ENCODE measurements at places on chromosomes 4 and X.

DNA sequence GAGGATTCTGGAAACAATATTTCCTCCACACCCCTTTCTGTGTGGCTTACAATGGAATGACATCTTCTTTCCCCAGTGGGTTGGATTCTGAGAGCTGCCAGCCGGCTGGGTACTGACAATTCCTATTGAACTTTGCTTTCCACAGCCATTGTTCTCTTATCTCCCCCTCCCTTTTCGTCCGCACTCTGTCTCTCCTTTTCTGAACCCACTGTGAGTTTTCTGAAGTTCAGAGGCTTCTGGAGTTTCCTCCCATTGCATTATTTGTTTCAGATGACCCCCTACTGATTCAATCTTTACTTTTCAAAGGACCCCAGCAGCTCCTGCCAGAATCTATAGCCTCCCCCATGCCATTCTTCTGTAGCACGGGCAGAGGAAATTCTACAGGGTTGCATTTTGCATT, 10.4 kb downstream of the SMPX start:
- DNase-seq: no peak

DNA sequence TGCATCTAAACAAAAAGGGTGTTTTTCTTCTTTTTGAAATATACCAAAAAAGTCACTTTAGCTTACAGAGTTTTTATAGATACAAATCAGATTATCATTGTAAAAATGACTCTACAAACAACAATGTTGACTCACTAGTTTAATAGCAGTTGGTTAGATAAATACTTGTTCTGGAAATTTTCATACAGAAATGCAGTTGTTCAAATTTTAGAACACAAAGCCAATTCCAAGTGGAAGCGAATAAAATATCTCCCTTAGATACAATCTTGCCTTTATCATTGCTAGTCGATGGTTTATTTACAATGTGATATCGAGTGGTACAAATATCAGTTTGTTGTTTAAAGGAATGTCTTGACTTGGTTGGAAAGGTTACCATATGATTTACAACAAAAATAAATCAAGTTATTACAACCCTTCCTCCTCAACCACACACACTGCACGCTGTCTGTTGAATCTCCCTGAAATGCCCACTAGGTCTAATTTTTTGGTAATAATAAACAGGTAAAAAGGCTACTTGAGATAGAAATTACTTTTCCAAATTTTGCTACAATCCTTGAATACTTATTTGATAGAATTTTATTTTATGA, 114.8 kb downstream of the CDS1 start:
- DNase-seq: no peak

DNA sequence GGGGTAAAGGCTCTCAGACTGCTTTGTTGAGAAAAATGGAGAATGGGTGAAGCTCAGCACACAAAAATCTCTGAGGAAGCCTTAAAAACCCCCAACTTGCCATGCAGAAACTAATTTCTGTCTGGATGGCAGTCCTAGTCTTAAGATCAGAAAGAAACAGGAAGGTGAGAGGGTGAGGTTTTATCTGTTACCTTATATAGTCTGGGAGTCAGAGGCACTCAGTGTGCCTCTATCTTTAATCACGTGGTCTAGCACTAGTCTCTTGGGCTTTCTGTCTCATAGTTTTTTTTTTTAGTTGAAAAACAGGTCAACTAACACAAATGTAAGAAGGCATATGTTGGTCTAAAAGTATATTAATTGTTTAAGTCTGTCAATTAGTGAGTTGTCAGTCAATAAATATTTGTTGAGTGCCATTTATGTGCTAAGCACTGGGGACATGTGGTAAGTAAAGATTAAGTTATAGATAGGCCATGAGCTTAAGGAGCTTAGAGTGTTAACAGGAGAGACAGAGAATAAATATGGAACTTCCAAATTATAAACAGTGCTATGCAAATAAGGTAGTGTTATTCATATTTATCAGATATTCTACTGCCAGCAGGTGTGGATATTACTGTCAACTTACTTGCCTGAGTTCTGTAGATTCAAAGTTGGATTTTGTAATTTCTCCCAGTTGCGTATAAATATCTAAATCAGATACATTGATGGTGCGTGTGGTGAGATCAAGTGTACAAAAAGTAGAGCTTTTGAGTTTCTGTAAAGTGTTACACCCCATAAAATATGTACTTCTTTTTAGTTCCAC, 7.0 kb downstream of the CYBB start:
- no peak for DNase-seq

DNA sequence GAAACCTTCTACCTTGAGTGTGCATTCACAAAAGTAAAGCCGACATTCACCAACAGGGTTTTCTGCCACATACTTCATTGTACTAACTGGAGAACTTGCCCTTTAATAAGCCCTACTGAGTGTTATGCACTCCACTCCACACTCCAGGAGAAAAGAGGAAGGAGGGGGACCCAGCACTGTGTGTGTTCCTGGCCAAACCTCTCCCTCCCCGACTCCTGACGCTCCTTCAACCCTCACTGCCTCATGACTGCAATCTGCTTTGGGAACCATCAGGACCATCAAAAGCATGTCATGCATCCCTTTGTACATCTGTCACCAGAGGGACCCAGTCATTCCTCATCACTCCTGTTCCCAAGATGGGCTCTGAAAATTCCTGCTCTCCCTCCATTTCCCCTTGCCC, 143.7 kb downstream of the RASL11B start:
- DNase-seq: no peak

- DNase-seq: no peak
These were observed 121.7 kb upstream of the CXXC4 start for GRCh38 chr4:104616401-104616820.

DNA sequence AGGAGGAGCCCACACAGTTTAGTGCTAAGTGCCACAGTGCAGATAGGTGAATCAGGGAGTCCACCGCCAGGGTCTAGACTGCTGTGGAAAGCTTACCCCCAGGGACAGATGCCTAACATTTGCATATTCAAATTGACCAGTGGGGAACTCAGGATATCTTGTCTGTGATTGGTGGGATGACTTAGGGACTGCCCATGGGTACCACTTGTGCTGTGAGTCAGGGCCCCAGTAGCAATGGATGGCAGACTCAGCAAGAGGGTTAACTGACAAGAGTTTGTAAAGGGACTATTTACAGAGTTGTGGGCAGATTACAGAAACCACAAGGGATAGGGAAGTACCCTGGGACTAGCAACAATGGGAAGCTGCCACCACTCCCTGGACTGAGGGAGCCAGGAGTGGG, 282.1 kb downstream of the BCOR start:
- DNase-seq: no peak

DNA sequence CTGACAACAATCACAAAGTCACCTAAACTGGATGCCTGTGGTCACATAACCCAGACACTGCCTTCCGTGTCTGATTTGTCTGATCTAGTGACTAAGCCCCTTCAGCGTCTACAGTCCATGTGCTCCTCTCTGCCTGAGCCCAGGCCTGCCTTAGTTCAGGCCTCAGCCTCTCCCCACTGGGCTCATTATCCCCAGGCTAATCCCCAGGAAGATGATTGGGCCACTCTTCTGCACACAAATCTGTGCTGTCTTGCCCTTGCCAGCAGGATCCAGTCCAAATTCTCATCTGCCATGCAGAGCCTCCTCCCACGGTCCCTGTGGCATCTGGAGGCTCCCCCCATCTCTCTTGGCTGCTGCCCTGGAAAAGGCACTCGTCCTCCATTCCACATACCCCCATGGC, 96.5 kb downstream of the SLC2A9 start:
- DNase-seq: no peak

DNA sequence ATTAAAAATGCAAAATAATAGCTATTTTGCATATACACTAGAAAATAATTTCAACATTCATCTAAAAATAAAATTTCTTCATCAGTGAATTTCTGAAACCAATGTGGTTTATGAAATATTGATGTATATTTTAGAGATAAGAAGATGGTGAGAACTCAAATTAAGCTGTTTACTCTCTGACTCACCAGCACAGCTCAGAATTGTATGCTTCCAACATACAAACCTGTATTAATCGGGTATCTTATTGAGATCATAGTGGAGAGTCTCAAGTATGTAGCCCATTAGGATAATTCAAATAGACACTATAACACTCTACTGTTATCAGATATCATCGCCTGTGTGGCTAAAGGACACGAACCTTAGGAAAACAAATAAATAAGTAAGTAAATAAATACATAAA, 899.5 kb upstream of the INTU start:
- DNase-seq: no peak

DNA sequence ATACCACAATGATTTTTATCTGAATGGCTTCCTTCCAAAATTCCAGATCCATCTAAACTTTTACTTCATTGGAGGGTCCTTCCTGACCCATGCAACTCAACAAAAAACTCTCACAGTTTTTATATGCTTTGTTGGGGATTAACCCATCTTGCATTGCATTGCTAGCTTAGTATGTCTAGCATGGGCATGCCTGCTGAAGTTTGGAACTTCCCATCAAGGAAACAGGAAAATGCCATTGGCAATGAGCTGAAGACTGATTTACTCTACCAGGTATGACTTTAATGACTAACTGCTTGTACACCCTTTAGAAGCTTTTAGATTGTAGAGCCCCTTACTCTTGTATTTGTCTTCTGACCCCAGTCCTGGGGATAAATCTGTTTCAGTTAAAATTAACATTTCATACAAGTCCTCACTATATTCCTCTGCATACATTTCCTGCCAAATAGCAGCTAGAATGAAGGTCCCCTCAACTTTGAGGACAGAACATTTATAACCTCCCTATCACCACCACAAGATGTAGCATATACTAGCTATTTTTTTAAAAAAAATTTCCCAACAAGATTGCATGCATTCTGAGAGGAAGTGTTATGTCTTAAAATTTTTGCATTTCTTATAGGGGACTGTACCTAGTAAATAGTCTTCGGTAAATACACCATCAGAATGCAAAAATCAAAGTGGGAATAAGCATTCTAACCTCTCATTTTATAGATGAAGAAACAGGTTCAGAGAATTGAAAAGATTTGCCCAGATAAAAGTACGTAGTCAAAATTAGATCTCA, 52.5 kb upstream of the ATXN3L start:
- DNase-seq: no peak

- DNase-seq: no peak
These were observed 329.1 kb downstream of the GALNTL6 start for GRCh38 chr4:172142281-172142741.

DNA sequence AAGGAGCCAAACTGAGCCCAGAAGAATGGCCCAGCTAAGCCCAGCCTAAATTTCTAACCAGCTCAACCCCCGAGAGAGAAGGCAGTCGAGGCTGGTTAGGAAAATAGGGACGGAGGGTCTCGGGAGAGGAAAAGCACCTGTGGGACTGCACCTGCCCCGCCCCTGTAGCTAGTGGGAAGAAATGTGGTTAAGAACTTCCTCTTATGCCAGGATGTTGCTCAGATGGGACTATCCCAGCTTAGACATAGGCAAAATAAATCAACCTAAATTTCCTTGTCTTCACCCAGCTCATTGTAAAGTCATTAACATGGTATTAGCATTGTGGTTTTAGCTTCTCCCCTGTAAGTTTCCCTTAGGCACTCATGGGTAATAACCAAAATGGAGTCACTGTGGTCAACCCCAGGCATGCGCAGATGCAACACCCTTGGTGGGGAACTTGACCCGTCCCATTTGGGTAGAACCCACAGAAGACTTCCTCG, 86.8 kb downstream of the ZNF718 start:
- DNase-seq: no peak

DNA sequence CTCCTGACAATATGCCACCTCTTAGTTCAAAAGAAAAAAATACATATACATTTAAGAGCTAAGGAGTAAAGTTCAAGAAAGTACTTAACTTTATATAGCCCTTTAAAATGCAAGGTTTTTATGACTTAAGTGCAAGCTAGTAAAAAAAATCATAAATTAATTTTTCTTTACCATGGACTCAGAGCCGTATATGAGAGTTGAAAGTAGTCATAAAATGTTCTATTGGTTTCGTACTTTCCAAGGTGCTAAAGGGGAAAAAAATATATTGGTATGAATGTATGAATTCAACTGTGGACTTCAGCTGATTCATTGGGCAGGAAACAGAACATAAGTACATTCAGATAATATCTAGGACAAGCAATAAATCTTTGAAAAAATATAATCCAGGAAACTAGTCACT, 869.8 kb upstream of the AGA start:
- DNase-seq: no peak

DNA sequence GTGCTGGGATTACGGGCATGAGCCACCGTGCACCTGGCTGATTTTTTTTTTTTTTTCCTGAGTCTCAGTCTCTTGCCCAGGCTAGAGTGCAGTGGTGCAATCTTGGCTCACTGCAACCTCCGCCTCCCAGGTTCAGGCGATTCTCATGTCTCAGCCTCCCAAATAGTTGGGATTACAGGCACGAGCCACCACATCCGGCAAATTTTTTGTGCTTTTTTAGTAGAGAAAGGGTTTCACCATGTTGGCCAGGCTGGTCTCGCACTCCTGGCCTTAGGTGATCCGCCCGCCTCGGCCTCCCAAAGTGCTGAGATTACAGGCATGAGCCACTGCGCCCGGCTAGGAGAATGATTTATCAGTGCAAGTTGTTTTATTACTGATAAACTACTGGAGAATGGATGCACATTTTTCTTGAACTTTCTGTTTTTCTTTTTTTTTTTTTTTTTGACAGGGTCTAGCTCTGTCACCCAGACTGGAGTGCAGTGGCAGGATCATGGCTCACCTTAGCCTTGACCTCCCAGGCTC, 39.7 kb upstream of the DHRSX start:
- DNase-seq: no peak

DNA sequence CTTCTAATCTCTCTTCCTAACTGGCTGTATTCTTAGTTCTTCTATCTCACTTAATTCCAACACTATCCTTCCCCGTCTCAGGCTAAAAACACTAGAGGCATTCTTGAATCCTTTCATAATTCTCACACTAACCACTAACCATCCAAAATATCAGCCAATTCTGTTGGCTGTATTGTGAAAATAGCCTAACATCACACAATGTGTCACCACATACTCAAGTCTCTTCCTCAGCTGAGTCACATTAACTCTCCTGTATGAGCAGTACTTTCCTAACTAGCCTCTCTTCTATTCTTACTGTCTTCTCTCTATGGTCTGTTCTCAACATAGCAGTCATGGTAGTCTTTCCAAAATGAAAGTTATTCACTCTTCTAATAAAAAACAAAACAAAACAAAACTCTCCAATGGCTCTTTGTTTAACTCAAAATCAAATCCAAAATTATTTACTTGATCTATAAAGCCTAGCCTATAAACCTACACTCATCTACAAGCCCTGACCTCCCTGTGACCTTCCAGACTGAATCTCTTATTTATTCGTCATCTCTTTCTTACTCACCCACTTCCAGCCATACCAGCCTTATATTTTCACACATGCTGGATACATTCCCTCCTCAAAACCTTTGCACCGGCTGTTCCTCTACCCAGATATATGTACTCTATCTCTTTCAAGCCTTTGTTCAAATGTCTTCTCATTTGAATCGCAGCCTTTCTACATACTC, 445.9 kb downstream of the TLL1 start:
- no peak for DNase-seq

DNA sequence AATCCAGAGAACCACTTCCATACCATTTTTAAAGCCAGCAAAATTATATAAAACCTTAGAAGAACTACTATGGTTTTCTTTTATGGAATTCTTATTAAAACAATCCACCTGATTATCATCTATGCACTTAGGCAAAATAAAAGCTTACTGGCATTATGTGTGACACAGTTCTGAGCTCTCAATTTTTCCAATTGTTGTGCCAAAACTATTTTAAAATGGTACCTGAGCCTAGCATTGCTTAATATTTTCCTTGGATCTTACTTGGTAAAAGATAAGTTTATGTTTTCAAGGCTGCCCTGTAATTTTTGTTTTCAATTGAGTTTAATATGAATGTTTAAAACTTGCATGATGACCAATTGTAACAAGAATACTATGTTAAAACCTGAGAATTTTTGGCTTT, 201.3 kb downstream of the MAD2L1 start:
- no peak for DNase-seq

- DNase-seq: no peak
These were observed 527.9 kb downstream of the SPRY1 start for GRCh38 chr4:123924536-123924935.
